ENCODE measurements at places on chromosomes 7 and 10.

DNA sequence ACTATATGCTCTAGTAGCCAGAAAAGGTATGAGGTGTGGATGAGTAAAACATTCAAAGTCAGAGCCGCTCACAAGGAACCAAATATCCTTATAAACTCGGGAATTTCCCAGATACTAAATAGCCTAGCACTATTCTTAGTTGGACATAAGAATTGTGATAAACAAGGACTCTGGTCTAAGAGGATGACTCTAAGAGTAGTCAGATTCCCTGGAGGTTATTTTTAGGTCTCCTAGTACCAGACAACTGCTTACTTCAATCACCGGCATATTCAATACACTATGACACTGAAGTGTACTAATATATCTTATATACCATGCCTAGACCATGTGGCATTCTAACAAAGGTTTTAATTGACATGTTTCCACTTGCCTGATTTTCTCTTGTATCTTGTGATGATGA lies 56.5 kb downstream of the LMBR1 start:
- no peak for DNase-seq

GRCh38 chr10:42962110-42962901 lies 114.6 kb upstream of the RET start:
- DNase-seq: no peak

GRCh38 chr7:67637023-67637358 lies 640.4 kb downstream of the TYW1 start:
- no peak for DNase-seq

DNA sequence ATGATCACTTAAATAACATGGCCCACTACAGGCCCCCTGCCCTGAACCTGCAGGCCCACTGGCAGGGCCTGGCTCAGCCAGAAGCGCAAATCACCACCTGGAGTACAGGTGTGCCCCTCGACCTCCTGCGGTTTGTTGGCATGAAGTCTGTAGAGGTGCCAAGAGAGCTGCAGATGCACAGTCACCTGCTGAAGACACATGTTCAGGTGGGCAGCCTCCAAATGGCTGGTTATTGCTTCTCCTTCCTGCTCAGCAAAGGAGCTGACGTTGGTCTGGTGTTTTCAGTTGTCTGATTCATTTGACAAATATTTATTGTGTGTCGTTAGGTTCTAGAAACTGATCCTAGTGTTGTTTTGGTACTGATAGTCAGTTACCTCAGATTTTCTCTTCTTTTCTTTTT lies 29.0 kb downstream of the DHTKD1 start:
- DNase-seq: no peak

DNA sequence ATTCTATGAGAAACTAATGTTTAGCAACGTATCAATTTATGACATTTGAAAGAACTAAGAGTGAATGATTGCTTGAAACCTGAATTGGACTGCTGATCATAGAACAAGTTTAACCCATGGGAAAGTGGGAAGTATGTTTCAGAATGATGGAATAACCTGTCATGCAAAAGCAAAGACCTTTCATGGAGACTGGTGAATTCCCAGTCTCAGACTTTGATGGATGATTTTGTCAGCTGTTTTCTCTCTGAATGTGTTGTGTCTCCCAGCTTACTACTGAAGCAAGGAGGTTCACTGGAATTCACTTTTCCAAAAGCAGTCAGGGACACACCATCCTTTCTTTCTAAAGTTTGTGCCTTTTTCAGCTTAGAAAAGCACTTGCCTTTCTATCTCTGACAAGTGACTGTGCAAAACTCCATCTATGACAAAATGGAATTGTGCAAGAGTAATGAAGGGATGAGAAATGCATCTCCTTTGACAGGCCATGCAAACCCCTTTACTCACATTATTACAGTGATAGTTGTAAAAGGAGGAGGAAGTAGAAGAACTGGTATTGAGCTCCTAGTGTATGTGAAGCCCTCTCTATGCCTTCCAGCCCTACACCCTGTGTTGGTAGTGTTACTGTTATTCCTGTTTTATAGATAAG lies 176.1 kb downstream of the PRKG1 start:
- no peak for DNase-seq

GRCh38 chr7:19104811-19105210 lies 12.6 kb downstream of the TWIST1 start:
- DNase-seq: no peak

GRCh38 chr10:3735175-3735574 lies 49.8 kb downstream of the KLF6 start:
- DNase-seq: no peak

- DNase-seq: no peak
Measured at GRCh38 chr10:87613751-87614150, 45.9 kb upstream of the PAPSS2 start.

DNA sequence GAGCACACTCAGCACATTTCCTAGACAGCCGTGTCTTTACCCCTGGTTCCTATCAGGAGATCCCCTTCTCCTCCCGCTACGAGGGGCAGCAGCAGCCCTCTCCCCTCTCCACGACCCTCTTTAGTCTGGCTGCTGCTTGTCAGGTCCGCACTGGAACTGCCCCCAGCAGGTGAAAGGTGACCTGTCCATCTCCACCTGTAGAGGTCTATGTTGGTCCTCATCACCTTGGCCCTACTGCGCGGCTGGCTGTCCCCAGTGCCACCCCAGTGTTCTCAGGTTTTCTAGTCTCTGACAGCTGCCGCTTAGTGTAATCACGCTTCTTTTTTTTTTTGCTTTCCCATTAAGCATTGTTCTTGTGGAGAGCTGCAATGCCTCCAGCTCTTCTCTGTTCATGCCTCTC lies 545.7 kb downstream of the SDK1 start:
- DNase-seq: no peak

DNA sequence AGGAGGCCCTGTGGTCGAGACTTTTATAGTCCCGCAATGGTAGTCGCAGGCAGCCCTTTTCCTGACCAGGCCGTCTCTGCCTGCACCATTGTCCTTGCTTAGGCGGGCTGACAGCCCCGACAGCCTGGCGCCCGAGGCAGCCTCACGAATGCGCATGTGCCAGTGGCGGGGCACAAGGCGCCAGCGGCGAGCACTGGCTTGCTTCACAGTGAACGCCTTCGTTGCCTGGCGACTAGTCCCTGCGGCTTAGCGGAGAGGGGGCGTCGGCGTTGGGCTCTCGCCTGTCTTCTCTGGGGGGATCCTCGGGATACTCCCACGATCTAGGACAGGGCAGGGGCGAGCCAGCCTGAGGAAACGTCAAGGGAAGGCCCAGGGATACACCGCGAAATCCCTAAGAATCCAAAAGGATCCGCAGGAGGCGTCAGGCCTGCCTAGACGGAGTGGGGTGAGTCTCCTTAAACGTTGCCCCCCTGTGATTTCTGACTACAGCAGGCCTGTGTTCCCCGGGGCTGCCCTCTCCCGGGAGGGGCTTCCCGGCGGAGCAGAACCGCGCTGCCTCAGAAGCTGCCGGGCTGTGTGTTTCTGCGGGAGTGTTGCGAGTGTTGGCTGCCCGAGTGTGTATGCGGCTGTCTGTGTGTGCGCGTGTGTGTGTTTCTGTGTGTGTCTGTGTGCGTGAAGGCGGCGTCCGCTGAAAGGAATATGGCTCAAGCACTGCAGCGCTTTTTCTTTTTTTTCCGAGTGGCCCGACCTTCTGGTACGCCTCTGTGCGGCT lies 20.5 kb upstream of the ZNF273 start:
- no peak for DNase-seq

GRCh38 chr7:114130866-114131265 lies 212.1 kb upstream of the PPP1R3A start:
- DNase-seq: no peak

GRCh38 chr7:149772956-149773434 lies 393 bp downstream of the ZNF467 start:
- DNase-seq: no peak

- no peak for DNase-seq
Measured at GRCh38 chr7:133742709-133743538, 384.2 kb upstream of the LRGUK start.

DNA sequence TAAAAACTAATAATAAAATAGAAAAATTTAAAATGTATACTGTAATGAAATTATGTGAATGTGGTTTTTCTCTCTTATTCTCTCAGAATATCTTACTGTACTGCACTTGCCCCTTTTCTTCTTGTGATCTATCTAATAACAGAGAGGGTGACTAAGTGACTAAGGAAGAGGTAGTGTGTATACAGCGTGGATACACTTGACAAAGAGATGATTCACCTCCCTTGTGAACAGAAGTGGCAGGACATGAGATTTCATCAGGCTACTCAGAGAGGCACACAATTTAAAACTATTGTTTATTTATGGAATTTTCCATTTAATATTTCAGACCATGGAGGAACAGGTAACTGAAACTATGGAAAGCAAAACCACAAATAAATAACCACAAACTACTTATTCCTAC lies 806.6 kb upstream of the GHITM start:
- no peak for DNase-seq

GRCh38 chr10:80497187-80498077 lies 40.3 kb upstream of the SH2D4B start:
- DNase-seq: no peak

GRCh38 chr10:11024596-11024995 lies 6.9 kb downstream of the CELF2 start:
- DNase-seq: no peak

GRCh38 chr10:86057708-86058107 lies 308.9 kb downstream of the GRID1 start:
- no peak for DNase-seq

DNA sequence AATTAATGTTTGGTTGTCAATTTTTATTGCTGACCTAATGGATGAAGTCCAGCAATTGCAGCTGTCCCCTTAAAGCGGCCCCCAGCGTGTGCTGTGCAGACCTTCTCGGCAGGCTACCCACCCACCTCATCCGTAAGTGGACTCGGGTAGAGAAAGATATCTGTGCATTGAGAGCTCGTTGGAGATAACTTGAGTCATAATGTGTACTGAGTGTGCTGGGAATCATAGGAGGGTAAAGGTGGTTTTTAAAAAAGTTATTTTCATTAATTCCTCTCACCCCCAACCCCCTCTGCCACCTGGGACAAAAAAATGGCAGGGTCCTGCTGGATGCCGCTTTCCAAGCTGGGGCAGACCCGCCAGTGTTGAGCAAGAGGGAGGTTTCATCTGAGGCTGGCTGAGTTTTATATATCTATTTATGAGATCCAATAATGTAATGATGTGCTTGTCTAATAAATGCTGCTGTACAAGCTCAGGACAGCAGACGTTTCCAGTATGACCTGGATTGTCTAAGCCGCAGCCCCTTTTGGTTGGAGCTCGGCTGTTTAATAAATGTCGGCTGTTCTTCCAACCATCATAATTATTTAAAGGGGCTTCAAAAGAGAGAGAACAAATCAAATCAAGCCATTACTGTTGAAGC lies 119.1 kb downstream of the NKX6-2 start:
- no peak for DNase-seq

DNA sequence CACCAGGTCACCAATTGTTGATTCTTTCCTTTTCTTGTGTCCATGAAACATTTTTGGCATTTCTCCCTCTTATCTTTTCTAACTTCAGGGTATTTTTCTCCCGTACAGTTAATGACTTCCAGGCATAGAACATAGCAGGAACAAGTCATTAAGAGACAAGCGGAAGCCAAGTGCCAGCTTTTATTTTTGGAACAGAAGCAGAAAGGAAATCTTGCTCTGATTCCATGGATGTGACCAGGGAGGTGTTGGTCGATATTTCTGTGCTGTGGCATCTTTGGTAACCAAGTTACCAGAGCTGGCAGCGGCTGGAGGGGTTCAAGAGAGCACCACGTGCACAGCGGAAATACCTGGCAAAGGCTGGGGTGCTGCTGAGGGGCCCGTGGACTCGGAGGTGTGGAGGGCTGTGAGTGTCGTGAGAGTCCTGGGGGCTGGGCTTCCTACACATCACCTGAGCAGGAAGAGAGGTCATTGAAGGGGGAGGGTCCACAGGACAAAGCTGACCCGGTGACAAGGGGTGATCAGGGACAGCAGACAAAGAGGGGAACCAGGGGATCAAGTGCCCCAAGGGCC lies 1.8 kb downstream of the LLCFC1 start:
- no peak for DNase-seq

- DNase-seq: no peak
Measured at GRCh38 chr10:17655567-17656146, 11.7 kb downstream of the STAM start.

DNA sequence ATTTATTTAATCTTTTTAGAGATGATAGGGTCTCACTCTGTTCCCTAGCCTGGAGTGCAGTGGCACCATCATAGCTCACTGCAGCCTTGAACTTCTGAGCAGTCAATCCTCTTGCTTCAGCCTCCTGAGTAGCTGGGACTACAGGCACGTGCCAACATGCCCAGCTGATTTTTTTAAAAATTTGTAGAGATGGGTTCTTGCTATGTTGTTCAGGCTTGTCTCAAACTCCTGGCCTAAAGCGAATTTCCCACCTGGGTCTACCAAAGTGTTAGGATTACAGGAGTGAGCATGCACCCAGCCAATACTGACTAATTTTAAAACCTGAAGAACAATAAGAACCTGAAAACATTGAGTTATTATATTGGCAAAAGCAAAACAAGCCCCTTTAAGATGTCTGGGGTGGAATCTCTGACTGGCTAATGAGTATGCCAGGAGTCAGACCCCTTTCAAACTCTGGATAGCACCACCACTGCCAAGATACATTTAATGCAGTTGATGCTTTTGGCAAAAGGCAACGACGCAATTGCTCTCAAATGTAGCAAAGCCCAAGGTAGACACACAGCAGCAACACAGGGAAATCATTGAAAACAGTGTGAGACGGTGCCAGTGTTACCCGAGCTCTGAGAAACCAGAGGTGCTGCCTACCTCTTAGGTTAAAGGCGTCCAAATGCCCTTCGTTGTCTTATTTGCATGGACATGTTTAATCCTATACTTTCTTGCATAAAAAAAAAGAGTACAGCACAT lies 40.7 kb upstream of the TOMM7 start:
- DNase-seq: no peak

DNA sequence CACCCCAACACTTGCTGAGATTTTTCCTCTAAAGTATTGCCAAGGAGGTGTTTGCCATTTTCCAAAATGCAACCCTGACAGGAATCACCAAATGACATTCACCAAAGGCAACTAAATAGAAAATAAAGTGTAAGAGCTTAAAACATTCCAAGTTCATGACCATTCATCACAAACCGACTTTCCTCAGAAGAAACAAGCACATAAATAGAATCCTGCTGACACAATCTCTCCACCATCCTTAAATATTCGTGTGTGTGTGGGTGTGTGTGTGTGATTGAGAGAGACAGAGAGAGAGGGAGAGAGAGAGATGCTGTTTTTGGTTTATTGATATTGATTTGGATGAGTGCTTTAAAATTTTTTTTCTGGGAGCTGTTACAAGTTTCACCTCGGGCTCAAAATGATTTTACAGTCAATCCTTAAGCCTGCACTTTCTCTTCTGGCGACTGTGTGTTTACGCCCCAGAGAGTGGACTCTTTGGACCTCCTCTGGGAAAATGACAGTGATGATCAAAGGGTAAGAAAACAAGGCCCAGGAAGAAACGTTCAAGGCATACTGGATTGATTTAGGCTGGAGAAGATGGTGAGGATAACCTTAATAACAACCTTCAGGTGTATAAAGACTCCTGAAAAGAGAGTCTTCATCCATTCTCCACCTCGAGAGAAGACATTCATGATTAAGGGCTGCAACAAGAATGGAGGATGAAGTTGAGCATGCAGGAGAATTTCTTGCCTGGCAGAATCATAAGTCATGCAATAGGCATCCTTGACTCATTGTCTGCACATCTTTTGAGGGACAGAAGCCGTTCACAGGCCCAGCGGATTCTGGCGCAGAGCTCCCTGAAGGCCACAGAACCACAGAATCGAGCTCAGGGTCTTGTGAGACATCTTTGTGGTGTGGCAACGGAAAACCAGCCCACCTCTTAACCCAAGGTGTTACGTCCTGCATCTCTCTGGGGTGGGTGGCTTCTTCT lies 104.4 kb upstream of the FGFR2 start:
- DNase-seq: no peak

- no peak for DNase-seq
Measured at GRCh38 chr10:35451151-35452016, 115.1 kb downstream of the CCNY start.

- peak; percentile 24 for DNase-seq
Measured at GRCh38 chr7:157010588-157011332, at the start of gene MNX1. MNX1 (minus strand) TSS chr7:157010663; CDS start chr7:157010350, 313 bp downstream.
